ENCODE measurements at places on chromosomes 2 and 18.
A peak's percentile ranks its signal among the peaks of the same experiment; 100 is the strongest.

- no peak for DNase-seq
Observed at GRCh38 chr18:48412339-48412929, 3.3 kb upstream of the ZBTB7C start.

GRCh38 chr2:118490330-118490729, 357.1 kb downstream of the EN1 start:
- no peak for DNase-seq

- no peak for DNase-seq
Observed at GRCh38 chr2:144240656-144241339, 279.1 kb downstream of the ZEB2 start.

DNA sequence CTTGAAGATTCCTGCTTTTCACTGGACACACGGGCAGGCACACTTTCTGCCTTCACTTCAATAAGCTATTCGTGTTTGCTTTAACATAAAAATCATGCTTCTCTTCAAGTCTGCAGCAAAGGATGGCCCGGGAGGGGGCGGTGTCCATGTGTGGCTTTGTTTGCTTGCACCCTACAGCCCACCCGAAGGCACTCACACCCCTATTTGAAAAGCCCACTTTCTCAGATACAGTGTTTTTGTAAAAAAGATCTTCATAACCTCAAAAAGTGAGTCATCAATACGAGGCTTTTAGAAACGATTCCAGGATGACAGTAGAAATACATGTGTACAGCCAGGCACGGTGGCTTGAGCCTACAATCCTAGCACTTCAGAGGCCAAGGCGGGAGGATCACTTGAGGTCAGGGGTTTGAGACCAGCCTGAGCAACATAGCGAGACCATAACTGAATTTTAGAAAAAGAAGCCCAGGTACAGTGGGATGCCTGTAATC, 36.5 kb upstream of the HPCAL1 start:
- DNase-seq: no peak

DNA sequence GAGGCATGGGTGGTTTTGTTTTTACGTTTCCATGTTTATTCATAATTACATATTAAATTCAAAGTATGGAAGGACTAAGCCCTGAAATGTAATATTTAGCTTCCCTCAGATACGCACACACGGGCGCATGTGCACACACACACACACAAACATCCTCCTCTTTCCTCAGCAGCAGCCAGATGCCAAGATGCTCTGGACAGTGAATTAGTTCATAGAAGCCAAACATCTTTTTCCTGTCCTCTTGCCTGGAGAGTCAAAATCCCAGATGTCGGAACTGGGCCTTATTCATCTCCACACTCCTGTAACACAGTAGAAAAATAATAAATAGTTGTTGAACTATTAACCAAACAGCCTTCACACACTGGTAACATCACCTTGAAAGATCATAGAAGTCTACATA, 273.1 kb downstream of the SP3 start:
- DNase-seq: no peak

DNA sequence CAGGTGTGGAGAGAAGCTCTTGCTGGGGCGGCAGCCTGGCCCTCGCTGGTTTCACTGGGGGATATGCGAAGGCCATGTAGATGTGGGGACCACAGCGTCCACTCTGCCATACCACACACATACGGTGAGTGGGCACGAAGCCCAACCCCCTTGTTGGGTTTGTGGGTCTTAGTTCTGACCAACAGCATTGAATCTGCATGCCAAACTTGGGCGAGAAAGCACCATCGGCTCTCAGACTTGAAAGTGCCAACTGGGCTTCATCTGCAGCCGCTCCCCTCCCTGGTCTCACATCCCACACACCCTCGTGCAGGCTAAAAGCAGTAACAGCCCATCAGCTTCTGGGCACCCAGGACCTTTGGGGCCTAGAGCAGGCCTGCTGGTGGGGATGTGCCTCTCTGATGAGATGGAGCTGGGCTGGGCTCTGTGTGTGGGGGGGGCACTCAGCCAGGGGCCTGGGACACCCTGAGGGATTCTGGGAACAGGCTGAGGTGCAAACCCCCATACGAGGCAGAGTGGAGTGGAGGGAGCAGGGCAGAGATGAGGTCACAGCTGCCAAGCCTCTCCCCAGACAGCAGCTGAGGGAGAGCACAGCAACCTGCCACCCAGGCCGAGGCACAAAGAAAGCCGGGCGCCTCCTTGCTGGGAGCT, 264.4 kb downstream of the TWIST2 start:
- DNase-seq: no peak

DNA sequence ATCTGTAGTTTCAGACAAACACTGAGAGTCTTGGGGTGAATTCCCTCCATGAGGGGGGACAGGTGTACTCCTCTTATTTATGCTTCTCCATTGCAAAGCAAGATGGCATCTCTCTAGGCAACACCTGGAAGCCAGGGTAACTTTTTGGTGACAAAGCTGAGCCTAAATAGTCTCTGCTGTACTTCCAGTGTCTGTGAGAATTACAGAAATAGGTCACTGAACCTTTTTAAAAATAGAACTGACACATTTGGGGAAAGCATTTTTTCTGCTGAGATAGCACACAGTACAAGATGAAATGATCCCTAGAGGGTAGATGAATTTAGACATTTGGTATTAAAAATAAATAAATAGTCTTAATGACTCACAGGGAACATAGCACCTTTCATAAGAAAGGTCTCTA, 71.7 kb upstream of the SP3 start:
- DNase-seq: no peak

GRCh38 chr2:65026704-65027464, 29.3 kb upstream of the CEP68 start:
- DNase-seq: no peak

DNA sequence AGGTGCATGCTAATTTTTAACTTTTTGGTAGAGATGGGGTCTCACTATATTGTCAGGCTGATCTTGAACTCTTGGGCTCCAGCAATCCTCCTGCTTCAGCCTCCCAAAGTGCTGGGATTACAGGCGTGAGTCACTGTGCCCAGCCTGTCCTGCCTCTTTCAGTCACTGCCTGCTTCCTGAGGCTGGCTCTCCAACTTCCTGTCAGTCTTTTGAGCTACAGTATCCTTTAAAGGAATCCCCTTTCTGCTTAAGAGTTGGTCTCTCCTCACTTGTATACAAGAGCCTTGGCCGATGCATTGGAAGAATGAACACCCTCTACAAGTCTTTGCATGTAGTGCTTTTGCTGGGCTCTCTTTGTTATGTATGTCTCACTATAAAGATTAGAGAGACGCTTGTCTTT, 88.4 kb upstream of the SMAD2 start:
- no peak for DNase-seq

- peak; percentile 89 for DNase-seq
Observed at GRCh38 chr2:148645539-148646230, 1.1 kb downstream of the EPC2 start.

DNA sequence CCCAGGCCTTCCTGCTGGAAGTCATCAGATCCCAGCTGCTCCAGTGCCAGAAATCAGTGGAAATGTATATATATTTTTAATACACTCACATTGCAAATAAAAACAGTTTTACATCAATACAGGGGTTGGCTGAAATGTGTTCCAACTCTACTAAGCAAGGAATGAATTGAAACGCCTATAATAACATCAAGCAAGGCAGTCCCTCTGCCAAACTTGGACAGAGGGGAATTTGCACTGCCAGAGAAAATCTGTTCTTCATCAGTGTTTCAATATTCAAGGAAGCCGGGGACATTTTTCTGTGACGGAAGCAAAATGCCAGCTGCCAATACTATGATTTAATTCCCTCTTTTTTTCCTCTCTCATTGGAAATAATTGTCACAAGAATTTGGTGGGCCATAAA, 335.3 kb downstream of the TNS1 start:
- DNase-seq: no peak

- no peak for DNase-seq
Observed at GRCh38 chr2:34815052-34815741, 1216.1 kb upstream of the FAM98A start.

DNA sequence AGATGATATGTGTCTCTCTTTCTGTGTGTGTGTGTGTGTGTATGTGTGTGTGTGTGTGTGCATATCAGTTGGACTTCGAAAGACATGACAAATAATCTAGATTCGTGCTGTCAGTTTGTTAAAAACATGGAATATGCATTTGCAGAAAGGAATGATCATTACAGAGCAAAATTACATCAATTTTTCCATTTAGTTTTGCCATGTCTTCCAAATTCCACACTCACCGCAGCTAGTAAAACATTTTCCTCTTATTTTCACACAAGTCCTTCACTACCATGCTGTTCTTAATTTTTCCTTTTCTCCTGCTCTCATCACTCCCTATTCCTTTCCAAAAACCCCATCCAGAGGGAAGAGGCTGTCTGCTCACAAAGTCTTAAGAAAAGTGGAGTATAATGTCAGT, 1191.4 kb upstream of the SLC39A10 start:
- no peak for DNase-seq

GRCh38 chr18:10133516-10133915, 219.7 kb downstream of the VAPA start:
- DNase-seq: no peak
